ENCODE measurements at places on chromosomes 6 and 20.

- DNase-seq, result no peak
These were observed 73.6 kb downstream of the SLX4IP start for GRCh38 chr20:10508468-10509251.

DNA sequence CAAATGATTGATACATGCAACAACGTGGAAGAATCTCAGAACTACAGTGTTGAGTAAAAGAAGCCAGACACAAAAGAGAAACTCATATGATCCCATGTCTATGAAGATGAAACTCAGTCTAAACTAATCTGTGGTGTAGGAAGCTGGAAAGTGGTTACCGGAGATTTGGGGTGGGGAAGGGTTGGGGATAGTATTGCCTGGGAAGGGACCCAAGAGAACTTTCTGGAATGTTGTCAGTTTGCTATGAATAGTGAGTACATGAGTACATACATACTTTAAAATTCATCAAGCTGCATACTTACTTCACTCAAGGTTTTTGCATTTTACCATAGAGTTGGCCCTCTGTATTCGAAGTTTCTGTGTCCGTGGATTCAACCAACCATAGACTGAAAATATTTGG lies 106.0 kb downstream of the SAMD5 start:
- DNase-seq, result no peak

- no peak for DNase-seq
These were observed 63.2 kb downstream of the PKIB start for GRCh38 chr6:122673343-122673961.

- DNase-seq, result no peak
These were observed 740 bp downstream of the TRIM15 start for GRCh38 chr6:30163918-30164654.

DNA sequence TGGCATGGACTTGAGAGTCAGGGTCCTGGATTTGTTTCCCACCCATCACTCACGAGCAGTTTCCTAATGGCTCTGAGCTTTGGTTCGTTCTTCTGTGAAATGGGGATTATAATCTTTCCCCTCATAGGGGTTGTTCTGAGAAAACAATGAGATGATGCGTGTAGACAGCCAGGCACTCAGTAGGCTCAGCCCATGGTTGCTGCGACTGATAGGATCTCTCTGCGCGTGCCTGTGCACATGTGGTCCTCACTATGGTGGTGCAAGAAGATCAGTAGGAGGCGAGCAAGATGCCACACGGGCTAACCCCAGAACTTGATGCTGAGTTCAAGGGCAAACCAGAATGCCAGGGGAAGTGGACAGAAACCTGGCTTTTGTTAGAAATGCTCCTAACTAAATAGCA lies 153.5 kb upstream of the KCNG1 start:
- no peak for DNase-seq

- DNase-seq, result no peak
These were observed 58.4 kb downstream of the ADNP start for GRCh38 chr20:50872560-50873425.

- DNase-seq, result no peak
These were observed 24.8 kb downstream of the AFDN start for GRCh38 chr6:167851370-167851952.

GRCh38 chr6:134678436-134678889 lies 271.4 kb downstream of the ALDH8A1 start:
- no peak for DNase-seq

GRCh38 chr6:136961848-136962247 lies 39.7 kb downstream of the SLC35D3 start:
- DNase-seq, result no peak

All from effector CD8-positive, alpha-beta T cell (primary cell).